ENCODE measurements at places on chromosomes 11 and 22. TPM values are rescaled to one million over a fixed set of nuclear protein-coding genes. Genes with fewer than 3 reads are reported as not detected.

GRCh38 chr11:119027561-119028345, 2.9 kb downstream of the SLC37A4 start:
- no peak for DNase-seq

- no peak for DNase-seq
These were observed 4.9 kb downstream of the HTATIP2 start for GRCh38 chr11:20368438-20368837.

Gene PNPLA5
- total RNA-seq, result not detected

Gene ZNF214
- 3.7 TPM for total RNA-seq

Gene PLAAT5
- total RNA-seq, result 3.6 TPM

- no peak for DNase-seq
These were observed 10.3 kb downstream of the TOP3B start for GRCh38 chr22:21972293-21972779.

Gene DDX10
- 18.3 TPM for total RNA-seq

Gene A4GALT
- total RNA-seq, result 25.7 TPM

Gene FAM83F
- total RNA-seq, result 0.35 TPM

Measured in upper lobe of right lung (tissue), 1 donor.